Stimulated activated CD4-positive, alpha-beta T cell treated with anti-CD3 and anti-CD28 coated beads, Interleukin-12 subunit alpha, Interleukin-12 subunit beta, amount 100 ng/mL, for 4 hours (primary cell): ENCODE measurements at places on chromosomes 2 and 18.

DNA sequence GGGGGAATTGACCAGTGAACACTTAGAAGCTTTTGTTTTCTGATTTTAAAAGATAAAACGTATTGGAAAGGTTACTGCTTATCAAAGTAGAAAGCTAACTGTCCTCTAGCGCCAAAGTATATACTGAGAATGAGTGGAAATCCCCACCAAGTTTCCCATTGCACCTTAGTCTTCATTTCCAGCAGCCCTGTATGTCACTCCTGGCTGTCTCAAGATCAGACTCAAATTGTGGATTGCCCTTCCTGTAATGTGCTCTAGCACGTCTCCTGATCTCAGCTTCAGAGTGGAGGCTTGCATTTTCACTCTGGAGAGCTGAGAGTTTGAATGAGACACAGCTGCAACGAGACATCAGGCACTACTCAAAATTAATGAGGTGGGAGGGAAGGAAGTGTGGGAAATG lies 26.6 kb downstream of the MFF start:
- DNase-seq, result no peak

DNA sequence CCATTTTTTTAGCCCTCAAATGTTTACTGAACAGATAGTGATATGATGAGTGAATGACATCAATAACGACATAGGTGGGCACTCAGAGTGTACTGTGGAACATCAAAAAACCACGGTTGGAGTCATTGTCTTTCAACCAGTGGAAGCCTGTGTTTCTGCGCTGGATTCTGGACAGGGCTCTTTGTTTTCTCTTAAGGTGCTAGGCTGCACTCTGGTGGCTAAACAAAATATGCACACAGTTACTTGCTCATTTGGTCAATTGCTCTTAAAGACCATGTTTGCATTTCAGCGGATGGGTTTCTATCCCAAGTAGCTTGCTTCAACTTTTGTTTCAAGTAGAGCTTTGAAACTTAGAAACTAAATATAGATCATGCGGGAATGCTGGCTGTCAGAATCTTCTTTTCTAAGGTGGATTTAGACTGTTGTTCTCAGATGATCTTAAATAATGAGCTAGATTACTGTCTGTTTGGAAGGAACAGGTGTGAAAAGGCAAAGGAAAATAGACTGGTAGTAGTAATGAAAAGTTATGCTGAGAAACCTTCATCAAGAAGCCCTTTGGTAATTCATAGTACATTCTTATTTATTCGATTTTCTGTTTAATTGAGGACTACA lies 48.5 kb upstream of the LYPD6B start:
- DNase-seq, result peak; percentile 7

DNA sequence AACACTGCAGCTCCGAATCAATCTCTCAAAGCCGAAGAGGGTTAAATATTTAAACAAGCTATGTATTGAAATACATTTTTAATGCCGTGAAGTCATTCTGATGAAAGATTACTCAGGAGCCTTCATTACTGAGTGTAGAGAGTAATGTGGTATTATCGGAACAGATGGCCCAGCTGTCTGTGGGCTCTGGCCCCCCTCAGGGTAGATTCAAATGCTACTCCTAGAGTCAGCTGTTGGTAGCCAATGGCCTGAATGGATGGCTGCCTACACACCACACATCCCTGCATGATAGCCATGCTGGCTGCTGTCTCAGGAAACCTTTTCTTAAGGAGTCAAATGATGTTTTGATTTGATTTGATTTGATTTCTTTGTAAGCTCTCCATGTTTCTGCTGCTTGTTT lies 732.3 kb upstream of the CELF4 start:
- DNase-seq, result no peak

DNA sequence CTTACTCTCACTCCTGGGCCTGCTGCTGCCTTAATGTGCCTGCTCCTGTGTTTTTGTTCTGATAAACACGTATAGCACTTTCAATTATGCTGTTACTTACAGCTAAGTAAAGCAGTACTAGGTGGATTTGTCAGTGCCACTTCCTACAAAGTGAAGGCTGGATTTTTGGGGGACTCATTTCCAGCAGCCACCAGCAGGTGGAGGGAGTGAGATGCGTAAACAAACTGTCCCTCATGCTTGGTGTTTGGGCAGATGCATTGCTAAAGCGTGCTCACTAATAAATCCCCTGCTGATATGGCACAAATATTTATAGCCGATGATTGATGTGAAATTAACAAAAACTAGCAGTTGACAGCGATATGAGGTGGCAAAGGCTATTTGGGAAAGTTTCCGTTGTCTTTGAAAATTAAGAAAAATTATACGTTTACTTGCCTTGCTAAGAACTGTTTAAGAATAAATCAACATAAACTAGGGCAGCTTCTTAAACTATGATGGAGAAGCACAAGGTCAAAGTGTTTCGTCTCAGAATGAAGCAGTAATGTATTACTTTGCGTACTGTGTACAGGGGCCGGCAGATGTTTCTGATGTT lies 101.7 kb downstream of the AGAP1 start:
- DNase-seq, result no peak

DNA sequence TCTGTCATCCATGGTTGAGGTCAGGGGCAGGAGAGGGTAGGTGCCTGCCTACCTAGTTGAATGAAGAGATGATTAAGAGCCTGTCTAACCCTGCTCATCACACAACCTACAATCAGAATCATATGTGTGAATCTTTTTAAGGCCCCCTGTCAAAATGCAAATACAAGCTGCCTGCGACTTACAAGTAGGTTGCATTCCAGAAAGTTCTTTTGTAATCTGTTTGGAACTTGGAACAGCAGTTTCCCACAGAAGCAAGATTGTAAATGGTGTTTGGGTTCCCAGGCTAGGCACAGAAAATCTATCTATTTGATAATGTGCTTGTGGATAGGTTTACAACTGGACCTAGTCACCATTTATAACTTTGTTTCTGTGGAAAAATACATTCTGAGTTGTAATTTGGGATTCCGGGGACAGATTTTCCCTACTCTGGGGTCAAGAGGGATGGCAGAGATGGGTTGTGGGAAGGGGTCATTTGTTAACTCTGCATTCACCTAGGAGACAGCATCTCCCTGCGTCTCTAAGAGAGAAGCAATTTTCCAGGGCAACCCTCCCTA lies 4.4 kb downstream of the LIPG start:
- no peak for DNase-seq

DNA sequence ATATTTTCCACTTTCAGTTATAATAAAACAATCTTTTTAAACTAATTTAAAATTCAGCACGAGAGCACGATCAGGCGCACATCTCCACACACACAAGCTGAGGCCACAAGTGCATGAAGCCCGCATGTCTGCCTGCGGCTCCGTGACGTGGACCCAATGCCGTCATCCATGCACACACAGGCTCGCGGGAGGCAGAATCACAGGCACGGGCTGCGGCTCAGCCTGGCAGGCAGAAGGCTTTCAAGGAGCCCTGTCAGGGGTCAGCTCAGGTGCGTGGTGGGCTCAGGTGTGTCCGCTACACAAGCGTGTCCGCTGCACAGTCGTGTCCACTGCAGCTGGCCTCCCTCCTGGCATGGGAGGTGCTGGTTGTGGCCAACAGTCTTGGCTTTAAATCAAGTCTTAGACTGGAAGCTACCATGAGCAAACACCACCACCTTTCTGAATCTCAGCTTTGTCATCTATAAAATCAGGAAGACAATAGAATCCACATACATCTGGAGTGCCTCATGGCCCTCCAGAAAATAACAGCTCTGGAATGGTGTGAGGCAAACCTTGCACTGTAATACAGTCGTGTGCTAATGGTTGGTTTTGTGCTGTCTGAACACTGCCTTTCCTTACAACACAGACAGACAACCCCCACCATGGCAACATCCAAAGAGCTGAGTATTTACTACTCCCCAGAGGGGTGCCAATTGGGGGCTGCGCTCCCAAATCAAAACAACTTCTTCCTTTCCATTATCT lies 210.1 kb downstream of the NDUFA10 start:
- DNase-seq, result no peak

GRCh38 chr2:236790963-236791362 lies 221.3 kb downstream of the ACKR3 start:
- no peak for DNase-seq

- no peak for DNase-seq
Measured at GRCh38 chr18:34521040-34521439, 189.1 kb upstream of the DTNA start.

DNA sequence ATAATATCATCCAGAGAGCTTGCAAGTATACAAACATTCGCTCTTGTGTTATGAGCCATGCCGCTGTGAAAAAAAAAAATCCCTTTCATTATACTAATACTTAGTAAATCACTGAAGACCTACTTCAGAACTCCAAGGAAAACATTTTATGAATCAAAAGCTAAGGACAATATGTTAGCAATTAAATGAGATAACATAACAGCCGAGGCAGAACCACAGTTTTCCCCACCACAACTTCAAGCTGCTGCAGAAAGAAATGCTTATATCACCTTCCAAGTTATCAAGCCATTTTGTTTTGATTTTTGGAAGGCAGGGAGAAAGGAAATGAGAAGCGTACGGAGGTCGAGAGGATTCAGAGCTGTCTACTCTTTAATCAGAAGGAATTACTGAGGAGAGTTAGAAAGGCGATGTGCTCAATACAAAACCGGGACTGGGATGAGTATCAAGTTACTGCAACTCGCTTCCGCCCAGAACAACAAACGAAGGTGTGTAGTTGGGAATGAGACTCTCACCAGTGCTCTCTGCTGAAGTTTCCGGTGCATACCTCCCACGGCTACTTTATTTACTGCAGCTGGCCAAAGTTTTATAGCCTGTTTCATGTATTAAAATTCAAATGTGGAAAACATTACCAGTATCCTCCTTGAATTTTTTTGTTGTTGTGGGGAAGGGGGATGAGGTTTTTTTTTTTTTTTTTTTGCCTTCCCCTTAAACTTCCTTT lies 292.2 kb upstream of the CCDC68 start:
- DNase-seq, result no peak

- no peak for DNase-seq
Measured at GRCh38 chr18:46301571-46301970, 197.4 kb downstream of the HAUS1 start.

GRCh38 chr18:21444465-21445212 lies 155.9 kb downstream of the ESCO1 start:
- DNase-seq, result no peak

- DNase-seq, result no peak
Measured at GRCh38 chr2:70685771-70686171, 82.2 kb downstream of the ADD2 start.

GRCh38 chr18:46338205-46338604 lies 234.0 kb downstream of the HAUS1 start:
- no peak for DNase-seq

DNA sequence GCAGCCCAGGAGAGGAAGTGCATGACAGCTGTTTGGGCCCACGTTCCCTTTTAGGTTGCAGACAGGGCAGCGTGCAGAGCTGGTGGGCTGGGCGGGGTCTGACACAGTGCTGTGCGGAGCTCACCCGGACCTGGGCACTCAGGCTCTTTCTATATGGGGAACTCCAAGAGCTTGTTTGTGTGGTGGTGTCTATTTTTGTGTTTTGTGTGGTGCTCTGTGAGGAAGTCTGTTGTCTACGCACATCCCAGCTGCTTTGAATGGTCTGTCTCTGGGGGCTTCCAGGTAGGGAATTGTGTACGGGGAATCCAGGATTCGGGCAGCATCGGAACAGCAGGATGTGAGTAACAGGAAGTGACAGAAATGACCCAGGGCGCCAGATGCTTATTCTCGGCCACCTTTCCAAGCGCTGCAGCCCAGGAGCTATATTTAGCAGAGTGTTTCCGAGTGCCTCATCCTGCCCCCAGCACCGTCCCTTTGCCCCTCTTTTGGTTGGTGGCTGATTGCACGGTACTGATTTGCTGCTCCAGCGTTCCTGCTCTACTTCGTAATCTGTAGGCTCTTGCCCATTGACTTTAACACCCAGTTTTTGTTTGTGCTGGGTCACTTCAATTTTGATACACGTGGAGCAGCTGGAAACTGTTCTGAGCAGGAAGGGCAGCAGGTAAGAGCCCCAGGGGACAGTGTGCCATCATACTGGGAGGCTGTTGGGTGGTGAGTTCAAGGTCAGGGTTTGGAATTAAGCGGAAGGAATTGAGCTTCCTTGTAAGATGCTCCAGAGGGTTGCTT lies 64.7 kb downstream of the DGKD start:
- DNase-seq, result no peak

GRCh38 chr2:215794829-215795546 lies 218.4 kb downstream of the MREG start:
- no peak for DNase-seq

DNA sequence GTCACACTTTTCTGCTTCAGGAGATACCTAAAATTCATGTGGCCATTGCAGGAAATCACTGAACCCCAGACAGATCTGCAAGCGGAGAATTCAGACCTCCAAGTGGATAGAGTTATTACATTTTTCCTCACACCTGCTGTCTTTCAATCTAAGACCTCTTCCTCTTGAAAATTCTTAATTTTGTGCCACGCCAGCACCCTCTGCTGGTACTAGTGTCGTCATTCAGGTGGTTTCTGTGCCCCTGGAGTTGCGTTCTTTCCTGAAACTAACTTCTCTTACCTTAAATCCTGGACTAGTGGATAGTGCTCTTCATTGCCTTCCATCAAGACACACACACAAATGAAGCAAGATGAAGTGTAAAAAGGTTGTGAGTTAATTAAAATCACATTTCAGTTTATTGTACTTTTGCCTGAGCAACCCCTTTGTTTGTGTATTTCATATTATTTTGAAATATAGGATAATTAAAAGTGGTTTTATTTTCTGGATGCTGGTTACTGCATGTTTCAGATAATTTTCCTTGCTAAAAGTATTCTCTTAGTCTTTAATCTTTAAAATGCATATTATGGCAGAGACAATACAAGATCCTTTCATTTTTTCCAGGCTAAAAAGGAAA lies 1.6 kb upstream of the DNER start:
- DNase-seq, result peak; percentile 18

GRCh38 chr2:150806336-150806735 lies 318.9 kb upstream of the RND3 start:
- no peak for DNase-seq

DNA sequence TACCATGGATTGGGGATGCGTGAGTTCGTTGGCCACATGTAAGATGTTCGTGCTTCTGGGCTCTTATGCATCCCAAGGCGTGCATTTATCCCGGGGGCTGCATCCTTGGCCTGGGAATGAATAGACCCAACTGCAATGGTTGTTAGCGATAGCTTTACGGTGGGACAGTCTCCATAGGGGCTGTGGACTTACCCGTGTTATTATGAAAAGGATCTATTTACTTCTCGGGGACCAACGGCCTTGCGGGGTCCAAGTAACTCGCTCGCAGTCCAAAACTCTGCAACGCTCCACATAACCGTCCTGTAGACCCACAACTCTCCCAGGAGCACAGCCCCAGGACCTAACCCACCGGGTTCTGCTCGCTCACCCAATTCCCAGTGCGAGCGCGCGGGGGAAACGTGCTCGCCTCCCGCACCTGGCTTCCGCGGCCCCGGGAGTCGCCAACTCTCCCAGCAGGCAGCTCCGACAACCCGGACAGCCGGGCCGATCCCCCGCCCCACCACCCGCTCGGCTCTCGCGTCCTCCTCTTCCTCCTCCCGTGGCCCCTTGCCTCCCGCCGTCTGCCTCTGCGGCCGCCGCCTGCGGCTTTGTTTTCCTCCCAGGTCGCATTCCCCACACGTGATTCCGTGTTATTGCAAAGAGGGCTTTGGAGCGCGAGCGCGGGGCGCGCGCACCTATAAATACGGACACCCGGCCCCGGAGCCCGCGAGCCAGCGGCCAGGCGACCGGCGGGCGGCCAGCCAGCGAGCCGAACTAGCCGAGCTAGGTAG lies at the start of gene CABLES1:
TSS of gene CABLES1 (plus strand) at position 706 of the 770 bp plus-strand sequence. CDS start 278 bp downstream, outside the sequence.
- DNase-seq, result peak; percentile 11
